ENCODE measurements at places on chromosomes 4 and X.

GRCh38 chr4:15765910-15766697 is 12.0 kb upstream of the CD38 start:
- no peak for ATAC-seq

GRCh38 chr4:123064390-123064789 is 142.0 kb upstream of the NUDT6 start:
- no peak for ATAC-seq

GRCh38 chr4:129806986-129807385 is 711.0 kb downstream of the C4orf33 start:
- no peak for ATAC-seq

DNA sequence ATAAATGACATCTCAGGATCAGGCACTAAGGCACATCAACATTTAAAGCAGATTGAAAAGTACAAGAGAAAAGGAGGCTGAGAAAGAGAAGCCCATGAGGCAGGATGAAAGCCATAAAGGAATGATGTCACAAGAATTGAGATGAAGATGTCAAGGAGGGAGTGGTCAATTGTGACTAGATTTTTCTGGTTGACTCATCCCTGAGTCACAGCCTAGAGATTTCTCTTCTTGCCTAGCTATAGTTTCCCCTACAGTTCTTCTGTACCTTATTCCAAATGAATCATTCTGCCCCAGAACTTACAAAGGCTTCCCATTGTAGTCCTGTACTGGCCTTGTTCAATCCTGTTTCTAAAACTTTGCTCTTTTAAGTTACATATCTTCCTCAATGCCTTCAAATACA is 3.4 kb upstream of the USP53 start:
- no peak for ATAC-seq

DNA sequence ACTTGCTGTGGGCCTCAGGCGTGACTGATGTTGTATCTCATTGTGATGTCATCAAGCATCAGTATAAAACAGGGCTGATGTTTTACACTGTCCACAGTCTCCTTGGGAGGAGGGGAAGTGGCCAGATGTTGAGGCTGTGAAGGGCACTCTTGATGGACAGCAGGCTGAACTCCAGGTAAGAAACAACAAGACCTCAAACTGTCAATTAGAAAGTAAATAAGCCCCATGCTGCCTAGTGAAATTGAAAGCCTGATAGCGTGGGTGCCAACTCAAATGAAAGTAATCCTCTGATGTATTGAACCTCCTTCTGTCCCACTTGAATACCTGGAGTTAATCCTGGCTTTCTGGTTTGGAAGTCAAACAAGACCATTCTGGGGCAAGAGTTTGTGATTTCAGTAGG is 19.7 kb downstream of the VSIG1 start:
- ATAC-seq = no peak

DNA sequence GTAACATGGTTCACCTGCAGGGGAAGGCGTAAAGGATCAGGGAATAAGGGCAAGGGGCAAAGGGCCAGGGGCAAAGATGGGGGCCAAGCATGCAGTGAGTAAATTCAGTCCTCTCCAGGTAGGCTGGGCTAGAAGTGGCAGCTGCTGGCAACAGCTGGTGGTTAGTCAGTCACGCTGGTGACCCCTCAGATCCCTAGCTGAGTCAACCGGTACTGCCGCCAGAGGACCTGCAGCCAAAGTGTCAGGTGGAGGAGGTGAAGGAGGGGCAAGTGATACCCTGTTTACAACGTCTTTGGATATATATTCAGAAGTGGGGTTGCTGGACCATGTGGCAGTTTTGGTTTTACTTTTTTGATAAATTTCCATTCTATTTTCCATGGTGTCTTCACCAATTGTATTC is 24.6 kb upstream of the NAP1L2 start:
- no peak for ATAC-seq

GRCh38 chr4:152672206-152673092 is 7.3 kb downstream of the TMEM154 start:
- ATAC-seq = no peak

- no peak for ATAC-seq
Measured at GRCh38 chrX:134194915-134195314, 42.1 kb upstream of the CCDC160 start.

- no peak for ATAC-seq
Measured at GRCh38 chrX:1592470-1593142, 1.2 kb downstream of the AKAP17A start.
